ENCODE measurements at places on chromosomes 13 and 19. TPM values are rescaled to one million over a fixed set of nuclear protein-coding genes. Genes with fewer than 3 reads are reported as not detected.

DNA sequence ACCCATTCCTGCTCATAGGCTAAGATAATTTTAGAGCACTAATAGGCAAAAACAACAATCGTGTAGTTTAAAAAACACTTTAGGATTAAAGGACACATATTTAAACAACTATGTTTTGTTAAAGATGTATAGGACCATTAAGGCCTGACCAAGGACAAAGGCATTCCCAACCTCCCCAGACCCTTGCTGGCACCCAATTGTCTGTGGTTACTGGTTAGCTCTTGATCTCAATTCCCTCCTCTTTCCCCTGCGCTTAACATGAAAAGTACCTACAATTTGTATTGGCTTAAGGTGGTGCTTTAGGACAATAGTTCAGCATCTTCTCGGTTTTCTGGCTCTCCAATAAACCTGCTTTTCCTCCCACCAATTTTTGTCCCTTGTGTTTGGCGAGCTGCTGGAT is 51.0 kb downstream of the TEX26 start:
- no peak for DNase-seq

- DNase-seq, result no peak
Measured at GRCh38 chr19:2726160-2726855, 5.1 kb upstream of the DIRAS1 start.

DNA sequence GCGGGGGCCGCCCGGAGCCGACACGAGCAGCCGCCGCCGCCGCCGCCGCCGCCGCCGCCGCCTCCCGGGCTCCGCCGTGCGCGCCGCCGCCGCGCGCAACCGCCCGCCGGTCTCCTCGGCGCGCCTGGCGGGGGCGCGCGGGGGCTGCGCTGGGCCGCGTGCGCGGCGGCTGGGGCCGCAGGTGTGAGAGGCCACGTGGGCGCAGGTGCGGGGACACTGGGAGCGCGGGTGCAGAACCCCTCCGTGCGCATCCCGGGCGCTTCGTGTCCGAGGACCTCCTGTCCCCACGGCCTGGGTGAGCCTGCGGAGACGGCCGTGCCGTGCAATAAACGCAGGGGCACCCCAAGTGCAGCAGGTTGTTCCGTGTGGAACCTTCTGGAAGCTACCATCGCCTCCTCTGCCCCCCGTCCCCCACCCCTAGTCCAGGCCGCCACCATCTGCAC is at the start of gene LINGO3:
LINGO3 (minus strand) TSS at position 41 of the 443 bp plus-strand sequence. CDS start 16,378 bp downstream, outside the sequence.
- no peak for DNase-seq

DNA sequence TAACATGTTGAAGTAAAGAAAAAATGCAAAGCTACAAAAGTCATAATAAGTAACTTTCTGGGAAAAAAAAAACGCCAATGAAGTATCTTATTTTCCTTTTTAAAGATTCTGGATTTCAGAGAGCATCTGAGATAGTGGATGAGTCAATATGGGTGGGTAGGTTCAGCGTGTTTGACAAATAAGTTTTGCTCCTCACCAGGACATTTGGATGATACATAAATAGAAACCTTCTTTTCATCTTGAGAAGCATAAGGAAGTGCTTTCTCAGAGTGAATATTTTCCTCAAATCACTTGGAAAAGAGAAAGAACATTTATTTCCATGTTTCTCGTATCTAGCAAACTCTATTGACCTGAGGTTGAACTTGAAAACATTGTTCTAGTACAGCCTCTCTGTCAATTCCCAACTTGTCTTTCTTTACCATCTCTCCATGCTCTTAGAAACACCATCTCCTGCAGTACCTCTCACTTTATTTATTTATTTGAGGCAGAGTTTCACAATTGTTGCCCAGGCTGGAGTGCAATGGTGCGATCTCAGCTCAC is 463.2 kb downstream of the KLF5 start:
- no peak for DNase-seq

- peak; percentile 76 for DNase-seq
Measured at GRCh38 chr13:113589251-113589960, 4.9 kb downstream of the TFDP1 start.

DNA sequence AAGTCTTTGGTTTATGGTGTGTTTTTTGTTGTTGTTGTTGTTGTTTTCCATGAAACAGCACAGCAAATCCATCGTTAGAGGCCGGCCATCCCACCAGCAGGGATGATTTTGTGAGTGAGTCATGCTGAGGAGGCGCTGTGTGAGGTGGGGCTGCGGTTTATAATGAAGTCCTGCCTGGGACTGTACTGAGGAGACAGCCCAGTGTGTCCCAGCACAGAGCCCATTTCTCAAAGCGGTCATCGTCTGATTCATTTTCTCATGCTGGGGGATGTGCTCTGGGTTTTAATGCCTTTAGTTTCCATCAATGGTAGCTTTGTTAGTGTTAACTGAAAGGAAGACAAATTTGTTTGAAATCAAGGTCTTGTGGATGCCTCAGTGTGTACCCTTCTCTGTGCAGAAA is 129.3 kb upstream of the SERP2 start:
- DNase-seq, result no peak

Gene ZFP36
- 81.5 TPM for total RNA-seq

Gene PSG3
- not detected for total RNA-seq

Gene OBI1
- total RNA-seq, result 10.5 TPM

All from osteocyte (in vitro differentiated cells).